Activated naive CD4-positive, alpha-beta T cell treated with anti-CD3 and anti-CD28 coated beads, Interleukin-2, amount 50 U/mL, for 72 hours (primary cell): ENCODE measurements at places on chromosomes 6 and 20.

DNA sequence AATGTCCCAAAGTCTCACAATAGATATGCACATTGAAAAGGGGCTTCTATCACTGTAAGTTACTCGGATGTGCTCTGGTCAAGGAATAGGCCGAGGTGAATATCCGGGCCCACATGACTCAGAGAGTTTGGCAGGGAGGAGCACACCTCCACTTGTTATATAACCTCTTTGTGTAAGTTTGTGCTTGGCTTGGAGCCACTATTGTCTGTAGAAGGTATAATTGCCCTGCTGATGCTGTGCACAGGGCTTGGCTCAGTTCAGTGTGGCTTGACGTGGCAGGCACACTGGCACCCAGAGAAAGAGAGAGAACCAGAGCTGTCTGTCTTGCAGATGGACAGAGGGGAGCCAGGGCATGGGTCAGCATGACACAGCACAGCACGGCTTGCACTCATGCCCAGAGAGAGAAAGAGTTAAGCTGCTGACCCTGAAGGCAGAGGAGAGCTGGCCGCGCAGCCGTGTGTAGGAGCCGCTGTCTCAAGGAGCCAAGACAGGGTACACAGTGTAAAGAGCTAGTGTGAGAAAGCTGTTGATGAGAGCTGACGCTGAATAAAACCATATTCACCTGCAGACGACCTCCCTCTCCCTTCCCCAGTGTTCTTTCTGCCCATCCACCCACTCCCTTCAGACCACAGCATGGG is 482.5 kb downstream of the C6orf118 start:
- DNase-seq = no peak

- DNase-seq = no peak
Measured at GRCh38 chr6:113449051-113449450, 408.1 kb upstream of the MARCKS start.

DNA sequence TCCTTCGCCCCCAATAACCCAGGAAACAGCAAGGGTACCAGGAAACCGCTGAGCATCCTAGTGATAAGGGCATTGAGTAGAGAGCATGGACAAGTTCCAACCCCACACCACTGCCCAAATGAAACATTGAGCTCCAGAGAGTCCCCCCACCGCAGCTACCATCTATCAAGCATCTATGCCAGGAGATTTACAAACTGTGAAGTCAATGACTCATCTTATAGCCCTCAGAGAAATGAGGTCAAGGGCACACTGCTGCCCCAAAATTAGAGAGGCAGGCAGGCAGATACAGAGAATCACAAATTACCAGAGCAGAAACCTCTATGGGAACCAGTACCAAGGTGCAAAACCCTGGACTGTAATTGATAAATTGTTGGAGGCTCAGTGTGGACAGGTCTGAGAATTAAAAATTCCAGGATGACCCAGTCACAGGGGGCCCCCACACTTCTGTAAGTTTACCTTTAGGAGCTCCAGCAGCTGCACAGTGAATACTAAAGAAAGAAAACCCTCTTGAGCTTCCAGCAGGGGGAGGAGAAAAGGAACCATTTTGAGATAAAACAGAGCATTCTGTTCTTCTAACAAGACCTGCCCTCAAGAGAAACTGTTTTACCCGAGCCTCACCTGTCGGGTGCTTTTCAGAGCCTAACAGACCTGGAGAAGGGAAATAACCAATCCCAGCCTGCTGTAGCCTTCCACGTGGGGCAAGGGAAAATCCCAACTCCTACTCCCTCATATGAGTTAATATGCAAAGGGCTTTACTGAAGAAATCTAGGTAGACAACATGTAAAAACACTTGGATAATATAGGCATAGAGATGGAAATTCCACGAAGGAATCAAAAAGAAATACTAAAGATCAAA is 118.0 kb upstream of the ARID1B start:
- no peak for DNase-seq

GRCh38 chr6:3398165-3398562 is 58.7 kb downstream of the SLC22A23 start:
- no peak for DNase-seq

DNA sequence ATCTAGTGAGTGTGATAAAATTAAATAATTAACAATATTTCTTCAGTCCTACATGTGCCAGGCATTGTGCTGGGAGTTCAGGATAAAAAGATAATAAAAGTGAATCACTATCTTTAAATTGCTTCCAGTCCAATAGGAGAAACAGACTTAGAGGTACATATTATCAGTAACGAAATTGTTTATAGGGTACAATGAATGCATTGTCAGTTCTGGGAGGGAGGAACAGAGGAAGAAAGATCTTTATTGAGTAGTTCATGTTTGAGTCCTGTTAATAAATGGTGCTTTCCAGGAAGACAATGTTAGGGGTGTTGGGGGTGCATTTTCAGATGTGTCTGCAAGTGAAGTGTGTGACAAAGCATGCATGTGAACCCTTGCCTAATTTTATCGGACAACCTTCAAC is 183.1 kb downstream of the OGFRL1 start:
- no peak for DNase-seq

DNA sequence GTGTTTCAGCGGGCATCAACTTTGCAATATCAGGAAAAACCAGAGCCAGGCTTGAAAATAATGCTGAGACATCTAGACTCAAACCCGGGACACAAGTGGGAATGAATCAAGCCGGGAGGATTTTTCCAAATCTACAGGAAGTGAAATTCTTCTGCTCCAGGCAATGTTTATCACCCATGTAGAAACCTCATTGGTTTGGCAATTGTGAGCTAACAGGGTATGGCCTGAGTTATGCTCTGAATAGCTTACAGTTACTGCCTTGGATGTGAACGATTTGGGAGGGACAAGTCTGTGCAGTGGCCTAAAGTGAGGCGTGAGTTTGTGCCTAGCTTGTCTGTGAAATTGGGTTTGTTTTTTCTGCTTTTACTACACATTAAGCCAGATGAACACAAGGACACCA is 87.4 kb downstream of the PCSK2 start:
- DNase-seq = no peak

GRCh38 chr6:12348530-12349511 is 58.7 kb downstream of the EDN1 start:
- no peak for DNase-seq

GRCh38 chr6:165663736-165664558 is 906 bp upstream of the PDE10A start:
- no peak for DNase-seq

DNA sequence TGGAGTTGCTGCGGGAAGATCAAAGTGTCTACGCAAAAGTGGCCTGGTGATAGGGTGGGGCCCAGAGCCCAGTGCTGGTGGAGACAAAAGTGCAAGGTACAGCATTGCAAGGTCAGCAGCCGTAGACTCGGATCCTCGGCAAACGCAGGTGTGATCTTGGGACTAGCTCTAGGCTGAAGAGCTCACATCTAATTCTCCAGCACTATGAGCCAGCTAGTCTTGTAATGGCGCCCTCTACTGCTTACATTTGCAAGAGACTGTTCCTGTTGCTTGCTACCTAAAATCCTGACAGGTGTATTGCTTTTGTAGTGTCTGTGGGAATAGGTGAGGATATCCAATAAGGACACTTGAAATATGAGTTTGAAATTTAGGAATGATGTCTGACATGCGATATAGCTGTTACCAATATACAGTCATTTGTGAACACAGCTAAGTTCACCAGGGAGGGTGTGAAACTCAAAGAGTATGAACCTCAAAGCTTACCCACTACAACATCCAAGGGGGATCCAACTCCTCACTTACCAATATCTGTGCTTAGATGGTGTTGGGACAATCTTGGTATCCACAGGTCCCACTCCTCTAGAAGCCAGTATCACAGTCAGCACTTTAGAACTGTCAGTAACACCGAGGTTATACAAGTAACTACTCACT is 58.4 kb downstream of the PDE7B start:
- peak; percentile 66 for DNase-seq
